ENCODE measurements at places on chromosomes 5 and 9.

DNA sequence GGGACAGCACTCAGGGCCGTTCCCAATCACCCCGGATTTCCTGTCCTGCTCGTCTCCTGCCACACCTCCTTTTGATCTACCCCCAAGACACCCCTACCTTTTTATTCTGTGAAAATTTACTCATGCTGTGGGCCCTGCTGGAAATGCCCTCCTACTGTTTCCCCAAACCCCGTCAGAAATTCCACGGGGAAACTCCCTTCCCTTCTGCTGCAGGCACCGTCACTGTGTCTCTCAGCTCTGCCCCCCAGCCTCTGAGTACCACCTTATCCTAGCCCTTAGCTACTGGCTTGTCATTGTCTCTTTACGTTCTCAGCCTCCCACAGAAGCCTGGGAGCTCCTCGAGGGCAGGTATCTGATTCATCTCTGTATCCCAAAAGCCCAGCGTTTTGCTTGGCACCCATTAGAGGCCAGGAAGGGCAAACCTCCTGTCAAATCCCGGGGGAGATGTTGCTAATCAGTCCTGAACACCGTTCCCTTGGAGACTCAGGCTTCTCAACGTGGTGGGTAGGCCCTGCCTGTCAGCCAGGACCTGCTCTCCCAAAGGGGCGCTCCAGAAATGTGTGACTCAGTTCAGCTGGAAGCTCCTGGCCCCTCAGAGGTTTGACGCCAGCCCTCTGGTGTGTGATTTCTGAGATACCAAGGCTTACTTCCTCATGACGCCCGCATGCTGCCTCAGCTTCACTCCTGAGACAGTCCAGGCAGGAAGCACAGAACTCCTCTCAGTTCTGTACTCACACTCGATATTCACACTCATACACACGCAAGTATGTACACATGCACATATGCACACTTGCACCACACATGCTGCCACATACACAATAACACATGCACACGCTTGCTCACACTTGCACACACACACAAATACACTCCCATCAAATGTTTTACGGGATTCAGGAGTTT lies 50.7 kb upstream of the GRHPR start:
- peak; percentile 67 for DNase-seq

- DNase-seq = peak; percentile 74
Observed at GRCh38 chr5:150763023-150763769, 4.4 kb upstream of the DCTN4 start.

- DNase-seq = peak; percentile 51
Observed at GRCh38 chr5:15367489-15367888, 132.5 kb upstream of the FBXL7 start.

DNA sequence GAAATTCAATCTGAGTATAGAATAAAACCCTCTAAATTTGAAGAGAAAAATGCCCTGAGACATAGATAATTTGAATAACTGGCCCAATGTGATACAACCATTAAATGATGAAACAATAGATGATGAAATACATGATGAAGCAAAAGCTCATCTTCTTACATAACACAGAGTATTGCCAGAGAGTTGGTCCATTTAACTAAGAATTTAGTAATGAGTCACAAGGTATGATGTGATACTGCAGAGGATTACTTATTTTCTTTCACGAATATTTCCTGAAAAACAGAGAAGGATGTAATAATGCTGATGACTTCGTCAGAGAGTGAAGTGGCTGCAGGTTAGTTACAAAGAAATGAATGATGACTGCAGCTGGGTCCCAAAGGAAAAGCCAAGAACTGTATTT lies 379.3 kb downstream of the CDH12 start:
- DNase-seq = no peak

GRCh38 chr9:250039-250438 lies 35.4 kb downstream of the DOCK8 start:
- DNase-seq = no peak

- DNase-seq = no peak
Observed at GRCh38 chr5:68217528-68217927, 2.0 kb downstream of the PIK3R1 start.

DNA sequence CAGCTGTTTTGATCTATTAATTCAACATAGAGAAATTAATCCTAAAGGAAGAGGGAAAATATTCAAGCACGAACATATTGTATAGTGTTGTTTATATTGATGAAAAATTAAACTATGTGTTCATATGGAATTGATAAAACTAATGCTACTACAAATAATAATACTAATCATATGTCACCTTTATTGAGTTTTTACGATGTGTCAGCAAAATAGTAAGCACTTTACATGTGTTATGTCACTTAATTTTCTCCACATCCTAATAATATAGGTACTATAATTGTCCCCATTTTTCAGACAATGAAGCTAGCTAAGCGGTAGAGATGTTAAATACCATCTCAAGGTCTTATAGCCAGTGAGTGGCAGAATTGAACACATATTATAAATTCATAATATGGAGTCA lies 2008.5 kb upstream of the WWC1 start:
- DNase-seq = no peak

DNA sequence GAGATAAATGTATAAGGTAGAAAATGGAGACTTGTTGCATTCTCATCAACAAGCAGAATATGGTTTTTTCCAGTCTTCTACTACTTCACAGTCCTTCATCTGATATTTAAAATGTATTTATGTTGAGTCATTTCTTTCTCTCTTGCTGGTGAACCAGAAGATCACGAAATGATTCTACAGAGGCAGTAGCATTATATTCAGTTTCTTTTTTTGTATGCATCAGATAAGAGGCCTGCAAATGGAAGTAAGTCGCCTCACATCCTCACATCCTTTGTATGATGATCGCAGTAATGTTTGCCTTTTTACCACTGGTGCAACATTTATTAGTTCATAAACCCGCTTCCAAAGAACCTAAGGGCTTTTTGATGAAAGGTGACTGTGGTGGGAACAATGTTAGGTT lies 22.1 kb upstream of the IL13 start:
- DNase-seq = no peak
